ENCODE measurements at places on chromosomes 7 and 10.

DNA sequence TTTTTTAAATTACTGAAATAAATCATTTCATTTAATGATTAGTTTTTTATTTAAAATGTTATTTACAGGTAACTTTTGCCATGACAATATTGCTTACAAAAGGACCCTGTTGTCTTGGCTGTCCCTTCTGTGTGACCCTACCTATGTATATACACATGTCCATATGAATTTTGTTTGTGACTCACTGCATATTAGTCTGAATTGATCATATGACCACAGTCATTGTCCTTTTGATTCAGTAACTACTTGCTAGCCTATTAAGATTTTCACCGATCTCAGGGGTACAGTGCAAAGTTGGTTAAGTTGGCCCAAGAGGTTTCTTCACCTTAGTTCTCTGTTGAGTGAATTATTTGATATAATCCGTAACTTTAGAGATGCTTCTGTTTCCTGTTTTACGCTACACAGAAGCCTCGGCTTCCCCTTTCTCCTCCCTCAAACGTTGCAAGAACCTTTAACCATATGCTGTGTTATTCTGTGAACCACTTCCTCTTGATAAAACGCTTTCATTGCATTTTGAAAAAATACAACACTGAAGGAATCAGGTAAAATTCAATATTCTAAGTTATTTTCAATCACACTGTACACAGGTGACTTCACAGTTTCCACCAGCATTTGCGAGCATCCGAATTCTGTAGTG lies 43.9 kb downstream of the APBB1IP start:
- DNase-seq, result no peak

- no peak for DNase-seq
These were observed 68.5 kb upstream of the HECTD2 start for GRCh38 chr10:91341686-91342085.

DNA sequence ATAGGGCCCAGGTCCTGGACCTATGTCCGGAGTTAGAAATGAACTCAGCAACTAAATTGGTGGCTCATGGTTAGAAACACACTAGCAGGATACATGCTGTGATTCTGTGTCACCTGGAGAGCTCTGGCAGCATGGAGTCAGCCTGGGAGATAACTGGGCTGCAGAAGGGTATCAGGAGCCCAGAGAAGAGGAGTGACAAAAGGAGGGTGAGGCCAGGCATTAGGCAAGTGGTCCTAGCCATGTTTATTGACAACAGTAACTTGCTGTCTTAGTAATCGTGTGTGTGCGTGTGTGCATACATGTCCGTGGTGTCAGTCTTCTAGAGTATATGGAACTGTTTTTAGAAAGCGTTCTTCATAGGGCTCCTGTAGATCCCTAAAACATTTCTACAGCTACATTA lies 157.5 kb upstream of the PHYHIPL start:
- DNase-seq, result no peak

GRCh38 chr10:119395280-119396007 lies 147.1 kb downstream of the RGS10 start:
- DNase-seq, result no peak

- no peak for DNase-seq
These were observed 28.2 kb downstream of the SPOCK2 start for GRCh38 chr10:72059843-72060822.

DNA sequence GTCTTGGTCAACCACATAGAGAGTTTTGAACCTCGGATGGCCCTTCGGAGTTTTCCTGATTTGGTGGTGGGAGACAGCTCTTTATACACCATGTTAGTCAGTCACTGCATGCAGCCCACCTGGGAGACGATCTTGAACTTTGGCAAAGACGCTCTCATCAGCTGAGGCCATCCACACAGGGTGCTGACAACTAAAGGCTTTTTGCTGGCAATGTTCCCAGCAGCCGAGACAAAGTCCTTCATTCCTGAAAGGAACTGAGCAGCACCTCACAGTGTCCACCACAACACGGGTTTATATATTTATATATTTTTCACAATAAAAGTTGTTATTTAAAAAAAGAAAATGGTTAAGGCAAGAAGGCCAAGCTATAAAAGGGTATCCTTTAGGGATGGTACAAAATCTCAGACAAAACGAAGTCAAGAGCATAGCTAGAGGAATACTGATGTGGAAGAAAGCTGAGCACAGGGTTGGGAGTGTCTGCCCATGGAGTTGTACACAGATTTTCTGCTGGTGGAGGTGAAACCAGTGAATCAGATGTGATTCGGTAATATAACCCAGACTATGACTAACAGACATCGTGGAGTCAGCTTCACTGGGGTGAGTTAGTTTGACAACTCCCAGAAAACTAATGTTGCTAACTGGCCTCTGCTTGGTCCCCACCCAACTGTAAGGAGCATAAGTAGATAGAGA lies 27.4 kb upstream of the CAPZA2 start:
- no peak for DNase-seq

- DNase-seq, result no peak
These were observed 170.1 kb downstream of the ADAM12 start for GRCh38 chr10:126218174-126218573.

GRCh38 chr10:119782981-119783664 lies 57.3 kb downstream of the INPP5F start:
- no peak for DNase-seq

DNA sequence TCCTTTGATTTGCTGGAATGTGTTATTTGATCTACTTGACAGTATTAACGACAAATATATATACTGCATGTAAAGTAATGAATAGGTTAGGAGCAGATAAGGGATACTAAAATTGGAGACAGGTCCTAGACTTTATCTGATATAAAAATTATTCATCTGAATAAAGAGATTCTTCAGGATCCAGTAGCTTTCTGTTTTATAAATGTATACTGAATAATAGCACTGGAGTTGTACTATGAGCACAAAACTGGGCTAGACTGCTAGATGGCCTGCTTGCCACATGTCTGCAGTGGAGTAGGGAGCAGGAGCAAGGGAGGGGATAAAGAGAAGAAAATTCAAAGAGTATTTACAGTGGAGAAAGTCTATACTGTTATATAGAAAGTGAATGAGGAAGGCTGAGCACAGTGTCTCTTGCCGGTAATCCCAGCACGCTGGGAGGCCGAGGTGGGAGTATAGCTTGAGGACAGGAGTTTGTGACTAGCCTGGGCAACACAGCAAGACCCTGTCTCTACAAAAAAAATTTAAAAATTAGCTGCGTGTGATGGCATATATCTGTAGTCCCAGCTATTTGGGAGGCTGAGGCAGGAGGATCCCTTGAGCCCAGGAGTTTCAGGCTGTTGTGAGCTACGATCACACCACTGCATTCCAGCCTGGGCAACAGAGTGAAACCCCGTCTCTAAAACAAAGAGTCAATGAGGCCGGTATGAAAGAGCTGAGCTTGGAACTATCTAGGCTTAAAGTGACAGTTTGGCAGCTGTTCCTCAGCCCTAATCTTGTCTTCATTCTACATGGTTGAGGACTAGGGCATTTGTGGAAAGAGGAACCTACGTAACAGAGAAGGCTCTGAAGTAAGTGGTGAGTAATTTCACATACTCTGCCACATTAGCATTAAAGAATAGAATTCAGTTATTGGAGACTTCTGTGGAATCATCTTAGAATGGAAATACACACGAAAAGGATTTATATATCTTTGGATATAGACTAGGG lies 41.8 kb downstream of the CD36 start:
- no peak for DNase-seq

- no peak for DNase-seq
These were observed 263.7 kb downstream of the PLXNA4 start for GRCh38 chr7:132312531-132313055.

- no peak for DNase-seq
These were observed 141.9 kb downstream of the BMS1 start for GRCh38 chr10:42924484-42924883.
